Bronchial epithelial cell (primary cell): ENCODE measurements at places on chromosomes 2 and 18. TPM values are rescaled to one million over a fixed set of nuclear protein-coding genes. Genes with fewer than 3 reads are reported as not detected.

Gene FEV
- not detected in 2 replicates for total RNA-seq

Gene ICOS
- total RNA-seq = not detected in 2 replicates

Gene CROCC2
- 0.26 TPM in 1 of 2 replicates, not detected in the other for total RNA-seq

Gene TWIST2
- 4.6 and 7.4 TPM in 2 replicates for total RNA-seq

Gene NOL4
- not detected in 2 replicates for total RNA-seq

Gene SMAD2
- total RNA-seq = 76.6 and 101 TPM in 2 replicates
